Stimulated activated CD8-positive, alpha-beta memory T cell treated with anti-CD3 and anti-CD28 coated beads, Interleukin-2, amount 100 ng/mL, for 48 hours (primary cell): ENCODE measurements at places on chromosomes 5 and 9.

DNA sequence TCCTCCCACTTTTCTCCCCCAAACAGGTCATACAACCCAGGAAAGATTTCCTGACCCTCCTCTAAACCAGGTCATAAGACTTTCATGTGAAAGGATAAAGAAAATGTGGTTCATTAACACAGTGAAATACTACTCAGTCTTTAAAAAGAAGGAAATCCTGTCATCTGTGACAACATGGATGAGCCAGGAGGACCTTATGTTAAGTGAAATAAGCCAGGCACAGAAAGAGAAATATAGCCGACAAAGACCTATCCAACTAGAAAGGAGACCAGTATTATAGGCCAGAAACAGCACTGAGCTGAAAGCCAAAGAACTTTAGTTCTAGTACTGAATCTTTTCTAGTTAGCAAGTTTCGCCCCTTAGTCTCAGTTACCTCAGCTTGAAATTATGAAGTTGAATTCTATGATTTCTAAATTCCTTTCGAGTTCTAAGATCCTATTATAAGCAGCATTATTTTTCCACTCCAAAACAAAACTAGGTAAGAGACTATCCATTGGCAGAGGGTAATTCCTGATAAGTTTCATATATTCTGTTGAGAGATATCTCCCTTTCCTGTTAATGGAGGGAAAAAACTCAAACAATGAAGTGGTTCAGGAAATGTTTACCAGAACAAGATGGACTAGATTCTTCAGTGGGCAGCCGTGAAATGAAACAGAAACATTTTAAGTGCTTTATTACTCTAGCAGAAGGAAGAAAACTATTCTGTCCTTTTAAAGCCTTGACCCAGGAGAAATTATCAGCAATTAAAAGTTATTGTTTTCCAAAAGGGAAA is 42.5 kb downstream of the GNA14 start:
- no peak for DNase-seq

DNA sequence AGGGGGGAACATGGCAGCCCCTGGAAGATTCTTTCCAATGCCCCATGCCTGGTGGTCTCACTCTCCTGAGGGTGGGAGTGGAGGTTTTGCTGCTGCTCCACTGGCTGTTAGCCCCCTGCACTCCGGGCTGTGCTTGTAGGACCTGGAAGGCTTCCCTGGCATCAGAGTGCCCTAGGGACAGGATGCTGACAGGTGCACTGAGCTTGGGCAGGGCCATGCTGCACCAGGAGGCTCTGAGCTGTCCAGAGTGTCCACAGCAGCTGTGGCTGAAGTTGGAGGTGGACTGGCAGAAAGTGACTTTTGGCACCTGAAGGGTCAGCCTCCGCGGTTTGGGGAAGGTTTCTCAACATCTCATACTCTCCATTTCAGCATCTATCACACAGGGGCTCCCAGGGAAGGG is 249.1 kb downstream of the GADD45G start:
- DNase-seq = no peak

DNA sequence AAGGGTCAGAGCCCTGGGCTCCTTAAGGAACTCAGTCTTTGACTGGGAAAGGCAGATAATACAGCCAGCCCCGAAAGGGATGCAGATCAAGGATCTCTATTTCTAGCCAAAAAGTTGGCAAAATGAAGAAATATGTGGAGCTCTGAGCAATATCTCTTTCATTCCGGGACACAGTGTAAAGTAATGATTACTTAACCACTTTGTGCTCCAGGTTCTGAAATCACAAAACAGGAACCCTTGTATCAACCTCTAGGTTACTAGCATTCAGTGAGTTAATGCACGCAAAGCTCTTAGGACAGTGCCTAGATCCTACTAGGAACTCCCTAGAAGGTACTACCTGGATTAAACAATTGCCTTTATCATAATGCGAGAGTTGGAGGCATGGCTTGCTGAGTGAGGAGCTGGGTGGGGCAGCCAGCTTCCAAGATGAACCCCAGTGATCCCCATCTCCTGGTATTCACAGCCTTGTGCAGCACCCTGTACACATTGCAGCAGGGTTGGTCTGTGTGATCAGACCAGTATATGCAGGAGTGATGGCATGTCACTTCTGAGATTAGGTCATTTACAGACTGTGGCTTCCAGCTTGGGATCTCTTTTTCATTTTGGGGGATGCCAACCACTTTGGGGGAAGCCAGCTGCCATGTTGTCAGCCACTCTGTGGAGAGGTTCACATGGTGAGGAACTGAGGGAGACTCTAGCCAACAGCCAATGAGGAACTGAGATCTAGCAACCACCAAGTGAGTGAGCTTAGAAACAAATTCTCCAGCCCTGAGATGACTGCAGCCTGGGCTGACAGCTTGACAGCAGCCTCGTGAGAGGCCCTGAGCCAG is 103.1 kb upstream of the SLC44A1 start:
- no peak for DNase-seq

GRCh38 chr5:118519466-118519865 is 468.9 kb downstream of the DTWD2 start:
- no peak for DNase-seq

DNA sequence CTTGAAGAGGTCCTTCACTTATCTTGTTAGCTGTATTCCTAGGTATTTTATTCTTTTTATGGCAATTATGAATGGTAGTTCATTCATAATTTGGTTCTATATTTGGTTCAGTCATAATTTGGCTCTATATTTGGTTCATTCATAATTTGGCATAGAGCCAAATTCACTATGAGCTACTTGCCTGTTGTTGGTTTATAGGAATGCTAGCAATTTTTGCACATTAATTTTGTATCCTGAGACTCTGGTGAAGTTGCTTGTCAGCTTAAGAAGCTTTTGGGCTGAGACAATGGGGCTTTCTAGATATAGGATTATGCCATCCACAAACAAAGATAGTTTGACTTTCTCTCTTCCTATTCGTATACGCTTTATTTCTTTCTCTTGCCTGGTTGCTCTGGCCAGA is 142.2 kb downstream of the PLCXD3 start:
- DNase-seq = no peak

DNA sequence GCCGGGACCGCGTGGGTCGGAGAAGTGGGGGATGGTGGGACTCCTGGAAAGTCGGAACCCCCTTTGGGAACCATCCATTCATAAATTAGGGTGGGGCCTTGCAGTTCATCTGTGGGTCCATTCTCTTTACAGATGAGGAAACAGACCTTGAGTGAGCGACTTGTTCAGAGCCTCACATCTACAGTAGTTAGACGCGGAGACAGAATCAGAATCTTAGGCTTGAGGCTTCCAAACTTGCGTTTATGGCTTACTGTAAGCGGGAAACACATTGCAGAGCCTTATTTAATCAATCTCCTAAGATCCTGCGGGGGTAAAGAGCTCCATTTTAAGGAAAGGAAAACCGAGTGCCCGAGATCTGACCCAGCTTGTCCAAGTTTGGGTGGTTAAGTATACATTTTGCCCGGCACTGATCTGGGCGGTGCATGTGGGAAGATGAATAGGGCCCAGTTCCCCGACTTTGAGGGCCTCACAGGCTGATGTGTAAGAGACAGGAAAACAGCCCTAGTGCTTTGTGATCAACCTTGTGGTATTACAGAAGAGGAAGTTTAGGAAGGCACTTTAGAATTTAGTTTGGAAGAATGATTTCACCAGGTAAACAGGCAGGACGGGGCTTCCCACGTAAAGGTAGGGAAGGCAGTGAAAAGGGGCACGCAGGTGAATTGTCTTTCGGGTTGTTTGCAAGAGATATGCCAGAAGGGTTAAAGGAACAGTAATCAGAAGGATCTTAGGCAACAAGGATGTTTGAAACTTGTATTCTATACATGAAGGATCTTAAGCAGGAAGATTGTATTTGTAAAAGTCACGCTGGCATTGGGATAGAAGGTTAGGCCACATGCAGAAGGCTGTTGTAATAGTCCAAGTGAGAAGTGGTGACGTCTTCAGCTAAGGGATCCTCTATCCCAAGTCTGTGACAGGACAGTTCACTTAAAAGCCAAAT is 744 bp downstream of the TARS1 start:
- DNase-seq = peak; percentile 7

DNA sequence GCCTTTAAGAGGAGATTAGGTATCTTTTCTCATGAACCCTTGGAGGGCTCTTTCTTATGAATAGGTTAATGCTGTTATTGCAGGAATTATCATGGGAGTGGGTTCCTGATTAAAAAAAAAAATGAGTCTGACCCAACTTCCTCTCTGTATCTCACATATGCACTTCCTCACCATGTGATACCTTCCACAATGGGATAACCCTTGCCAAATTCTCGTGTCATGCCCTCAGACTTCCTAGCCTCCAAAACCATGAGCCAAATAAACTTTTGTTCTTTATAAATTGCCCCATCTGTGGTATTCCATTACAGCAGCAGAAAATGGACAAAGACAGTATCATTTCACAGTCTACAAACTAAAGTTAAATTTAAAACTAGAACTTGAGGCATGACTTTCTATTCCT is 1.0 kb downstream of the OR1B1 start:
- no peak for DNase-seq

DNA sequence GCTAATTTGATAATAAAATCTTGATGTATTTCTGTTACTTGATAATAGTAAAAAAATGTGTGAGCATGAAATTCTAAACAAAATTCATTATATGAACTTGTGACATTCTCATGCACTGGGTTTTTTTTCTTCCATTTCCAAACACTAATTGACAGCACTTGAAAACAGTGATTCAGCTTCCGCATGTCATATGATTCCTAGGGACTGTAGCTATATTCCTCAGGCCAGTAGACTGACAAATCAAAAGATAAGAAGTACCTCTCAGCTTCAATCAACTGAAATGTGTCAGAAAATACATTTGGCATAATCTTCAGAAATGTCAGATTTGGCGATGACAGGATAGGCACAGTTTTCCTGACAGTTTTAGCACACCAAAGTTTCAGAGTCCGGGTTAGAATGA is 52.5 kb downstream of the EFNA5 start:
- no peak for DNase-seq

DNA sequence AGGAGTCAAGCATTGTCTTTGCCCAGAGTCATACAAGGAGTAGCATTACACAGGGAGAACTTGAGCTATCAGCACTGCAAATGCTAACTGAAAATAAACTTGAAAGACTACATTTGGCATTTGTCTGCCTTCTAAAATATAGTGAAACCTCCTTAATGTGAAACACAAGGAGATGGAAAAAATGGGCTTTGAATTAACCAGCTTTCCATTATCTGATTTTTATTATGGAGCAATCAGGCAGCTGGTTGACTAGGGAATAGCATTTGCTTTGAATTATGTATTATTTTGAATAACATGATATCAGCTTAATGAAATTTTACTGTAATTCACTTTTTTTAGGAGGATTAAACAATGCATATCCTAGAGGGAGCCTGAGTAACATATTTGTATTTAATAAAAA is 130.8 kb downstream of the GDNF start:
- DNase-seq = no peak

- DNase-seq = no peak
Observed at GRCh38 chr5:57549566-57549965, 67.0 kb upstream of the ACTBL2 start.

- no peak for DNase-seq
Observed at GRCh38 chr5:139149477-139150199, 48.5 kb downstream of the SIL1 start.

GRCh38 chr9:80673496-80673895 is 1015.9 kb downstream of the TLE1 start:
- DNase-seq = no peak

DNA sequence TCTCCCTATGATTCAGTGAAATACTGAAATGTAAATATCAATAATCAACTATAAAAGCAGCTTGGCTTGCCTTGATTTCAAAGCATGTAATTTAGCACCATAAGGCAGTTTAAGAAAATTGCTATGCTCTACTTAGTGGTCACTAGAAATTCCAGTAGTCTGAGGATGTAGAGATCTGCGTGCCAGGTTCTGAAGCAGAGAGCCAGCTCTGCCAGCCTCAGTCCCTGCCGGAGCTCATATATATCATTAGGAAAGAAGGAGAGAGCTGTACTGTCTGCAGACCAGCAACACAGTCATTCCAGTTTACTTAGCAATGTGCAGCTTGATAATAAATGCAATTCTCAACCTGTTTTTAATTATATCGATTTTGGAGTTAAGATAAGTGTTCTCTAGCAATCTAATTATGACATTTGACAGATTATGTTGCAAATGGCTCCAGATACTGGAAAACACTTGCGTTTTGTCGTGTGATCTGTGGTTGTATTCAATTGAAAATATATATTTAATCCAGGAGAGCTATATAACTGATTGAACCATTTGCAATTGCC is 540.5 kb downstream of the CTNND2 start:
- no peak for DNase-seq

DNA sequence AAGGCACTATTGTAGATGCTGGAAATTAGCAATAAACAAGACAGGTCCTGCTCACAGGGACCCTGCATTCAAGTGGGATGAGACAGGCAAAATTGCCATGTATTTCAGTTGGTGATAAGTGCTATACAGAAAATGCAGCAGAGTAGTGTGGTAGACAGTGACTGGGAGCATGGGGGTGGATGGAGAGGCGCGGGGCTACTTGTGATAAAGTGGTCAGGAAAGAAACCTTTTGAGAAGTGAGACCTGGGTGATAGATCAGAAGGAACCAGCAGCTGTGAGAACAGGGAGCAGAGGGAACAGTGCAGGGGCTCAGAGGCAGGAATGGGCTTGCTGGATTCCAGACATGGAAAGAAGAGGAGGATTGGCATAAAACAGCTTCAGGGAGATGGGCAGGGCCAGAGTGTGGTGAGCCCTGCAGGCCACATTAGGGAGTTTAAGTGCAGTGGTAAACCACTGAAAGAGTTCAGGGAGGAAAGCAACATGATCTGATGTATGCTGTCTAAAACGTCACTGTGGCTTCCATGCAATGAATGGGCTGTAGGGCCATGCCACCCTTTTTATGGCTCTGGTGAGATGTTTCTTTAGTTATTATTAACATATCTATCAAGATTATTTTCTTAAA is 7.3 kb downstream of the CRHBP start:
- no peak for DNase-seq

GRCh38 chr5:112630246-112631009 is 107.3 kb upstream of the APC start:
- no peak for DNase-seq

GRCh38 chr5:35205606-35206005 is 24.7 kb downstream of the PRLR start:
- no peak for DNase-seq

GRCh38 chr5:64165500-64166200 is at the start of gene RNF180:
TSS of gene RNF180 (plus strand) at chr5:64165843. CDS start at chr5:64200808, 34,965 bp downstream.
- DNase-seq = no peak

GRCh38 chr9:111955048-111955447 is 58.4 kb downstream of the UGCG start:
- no peak for DNase-seq

DNA sequence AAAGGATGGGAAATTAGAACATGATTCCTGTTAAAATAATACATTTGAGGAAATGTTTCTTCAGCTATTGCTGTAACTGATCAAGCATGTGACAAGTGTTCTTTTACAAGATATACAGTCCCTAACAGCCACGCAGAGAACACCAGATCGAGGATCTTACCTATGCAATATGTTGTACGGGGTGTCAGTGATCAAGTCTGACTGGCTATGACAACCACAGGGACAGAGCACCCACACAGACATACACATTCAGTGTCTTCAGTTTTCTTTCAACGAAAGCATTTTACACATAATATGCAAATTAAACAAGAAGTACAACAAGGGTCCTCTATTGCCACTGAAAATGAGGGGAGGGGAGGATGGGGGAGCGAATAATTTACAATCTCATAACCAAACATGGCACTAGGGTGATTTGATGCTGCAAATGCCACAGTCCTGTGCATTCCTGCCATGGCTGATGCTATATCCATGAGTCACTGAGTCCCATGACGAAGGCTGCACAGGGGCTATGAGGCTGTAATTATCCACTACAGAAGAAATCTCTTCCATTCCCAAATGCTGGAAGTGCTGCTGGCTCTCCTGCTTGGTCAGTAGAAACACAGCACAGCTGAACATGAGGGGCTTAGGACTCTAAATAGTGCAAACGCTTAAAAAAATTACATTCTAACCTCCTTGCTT is 118.2 kb downstream of the KLHL3 start:
- DNase-seq = no peak
